ENCODE measurements at places on chromosomes 1 and 21. TPM values are rescaled to one million over a fixed set of nuclear protein-coding genes. Genes with fewer than 3 reads are reported as not detected.

TNFRSF4 gene
- total RNA-seq, result not detected

DNA sequence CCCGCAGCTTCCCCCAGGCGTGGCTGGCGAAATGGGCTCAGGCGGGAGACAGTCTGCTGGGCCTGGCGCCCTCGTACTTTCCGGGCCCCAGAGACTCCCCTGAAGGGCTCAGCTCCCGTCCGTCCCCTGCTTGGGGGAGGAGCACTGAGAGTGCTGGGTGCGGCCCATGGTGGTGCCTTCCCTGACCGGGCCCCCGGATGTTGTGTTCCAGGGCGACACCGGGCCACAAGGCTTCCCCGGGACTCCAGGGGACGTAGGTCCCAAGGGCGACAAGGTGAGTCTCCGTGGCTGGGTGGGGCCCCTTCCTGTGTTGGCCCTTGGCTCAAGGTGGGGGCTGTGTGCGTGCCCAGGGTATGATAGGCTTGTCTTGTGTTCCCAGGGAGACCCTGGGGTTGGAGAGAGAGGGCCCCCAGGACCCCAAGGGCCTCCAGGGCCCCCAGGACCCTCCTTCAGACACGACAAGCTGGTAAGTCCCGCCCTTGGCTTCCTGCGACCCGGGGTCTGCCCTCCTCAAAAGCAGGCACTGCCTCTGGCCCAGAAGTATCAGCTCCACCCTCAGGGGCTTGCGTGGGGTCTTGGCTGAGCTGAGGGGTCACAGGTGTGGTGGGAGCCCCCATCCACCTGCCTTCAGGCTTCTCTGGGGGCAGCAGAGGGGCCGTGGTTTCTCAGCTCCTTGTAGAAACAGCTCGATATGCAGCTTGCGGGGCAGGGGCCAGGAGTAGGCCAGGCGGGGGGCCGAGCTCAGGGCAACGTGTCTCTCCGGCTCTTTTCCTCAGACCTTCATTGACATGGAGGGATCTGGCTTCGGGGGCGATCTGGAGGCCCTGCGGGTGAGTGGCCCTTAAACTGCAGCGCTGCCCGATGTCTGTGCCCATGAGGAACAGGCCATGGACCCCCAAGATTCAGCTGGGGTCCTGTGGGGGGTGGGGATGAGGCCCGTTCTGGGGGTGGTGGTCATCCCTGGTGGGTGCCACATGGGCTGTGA, 62.3 kb downstream of the SLC19A1 start:
- H3K27me3 ChIP-seq, result no peaks in the 10 kb centered on the region
- H3K4me3 ChIP-seq, result no peak overlapping the region
- no peaks in the 10 kb centered on the region for H3K36me3 ChIP-seq
- peaks cover 5% of the 10 kb centered on the region for H3K4me1 ChIP-seq
- no peak overlapping the region for H3K27ac ChIP-seq

- DNase-seq, result no peak
- H3K36me3 ChIP-seq, result no peaks in the 10 kb centered on the region
- no peaks in the 10 kb centered on the region for H3K4me1 ChIP-seq
- no peak overlapping the region for H3K4me3 ChIP-seq
- no peak overlapping the region for H3K27ac ChIP-seq
Measured at GRCh38 chr21:36664662-36664990, 34.3 kb upstream of the SIM2 start.

UBE2G2 gene
- 96.5 TPM for total RNA-seq

DNA sequence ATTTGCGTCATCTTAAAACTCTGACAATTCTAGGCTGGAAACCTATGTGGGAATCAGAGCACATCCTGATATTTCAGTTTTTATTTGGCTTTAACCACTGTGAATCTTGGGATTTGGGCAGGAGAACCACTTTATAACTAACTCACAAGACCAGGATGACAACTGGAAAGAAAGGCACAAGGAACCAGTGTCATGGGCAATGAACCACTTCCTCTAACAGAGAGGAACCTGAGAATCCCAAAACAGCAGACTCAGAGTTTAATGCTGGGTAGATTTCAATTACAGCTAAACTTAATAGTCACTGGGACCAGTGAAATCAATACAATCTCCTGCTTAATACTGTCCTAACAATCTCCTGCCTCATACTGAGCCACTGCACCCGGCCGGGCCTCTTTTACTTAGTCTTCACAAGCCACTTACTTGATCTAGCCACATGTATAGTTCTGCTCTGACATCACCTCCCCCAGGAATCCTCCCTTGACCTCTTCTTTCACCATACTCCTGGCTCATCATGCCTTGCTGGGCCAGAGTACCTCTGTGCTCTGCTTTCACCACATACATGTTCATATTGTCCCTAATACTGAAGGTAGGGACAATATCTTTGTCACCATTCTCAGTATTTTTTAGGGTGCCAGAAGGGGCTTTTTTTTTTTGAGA, 20.2 kb upstream of the SLFNL1 start:
- no peak for DNase-seq
- no peak overlapping the region for H3K27ac ChIP-seq
- H3K4me3 ChIP-seq, result no peak overlapping the region
- no peaks in the 10 kb centered on the region for H3K27me3 ChIP-seq
- H3K4me1 ChIP-seq, result peaks cover 6% of the 10 kb centered on the region

- no peak overlapping the region for H3K4me3 ChIP-seq
- H3K27me3 ChIP-seq, result no peaks in the 10 kb centered on the region
- DNase-seq, result no peak
- no peaks in the 10 kb centered on the region for H3K36me3 ChIP-seq
- H3K27ac ChIP-seq, result no peak overlapping the region
- H3K4me1 ChIP-seq, result peaks cover 41% of the 10 kb centered on the region
Measured at GRCh38 chr1:208137193-208137592, 107.0 kb downstream of the PLXNA2 start.

- H3K4me1 ChIP-seq, result no peaks in the 10 kb centered on the region
- H3K36me3 ChIP-seq, result no peaks in the 10 kb centered on the region
- no peaks in the 10 kb centered on the region for H3K27me3 ChIP-seq
- DNase-seq, result no peak
Measured at GRCh38 chr1:110165761-110166231, 15.5 kb downstream of the SLC6A17 start.

DNA sequence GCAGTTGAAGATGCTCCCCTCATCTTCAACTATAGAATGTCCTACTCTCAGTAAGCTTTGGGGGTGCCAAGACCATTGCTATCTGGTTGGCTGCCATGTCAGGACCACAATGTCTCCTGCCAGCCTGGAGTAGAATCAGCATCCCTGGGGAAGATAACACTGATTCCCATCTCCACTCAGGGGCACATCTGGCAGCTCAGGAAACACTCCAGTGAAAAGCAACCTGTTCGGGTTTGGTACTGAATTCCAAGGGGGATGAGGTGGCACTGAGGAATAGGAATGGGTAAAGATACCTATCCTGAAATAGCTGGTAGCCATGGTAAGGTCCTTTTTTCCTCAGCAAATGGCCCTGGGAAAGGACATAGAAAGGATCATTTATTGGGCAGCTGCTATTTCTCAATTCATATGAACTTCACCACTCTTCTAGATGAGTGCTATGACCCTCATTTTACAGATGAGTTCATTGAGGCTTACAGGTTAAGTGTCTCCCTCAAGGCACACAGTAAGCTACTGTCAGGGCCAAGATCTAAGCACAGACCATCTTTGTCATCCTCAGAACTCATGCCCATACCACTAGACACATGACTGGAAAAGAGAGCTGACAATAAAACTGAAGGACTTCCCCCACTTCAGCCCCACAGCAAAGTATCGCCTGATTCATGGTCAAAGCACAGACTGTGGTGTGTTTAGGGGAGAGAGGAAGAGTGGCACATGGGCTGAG, 31.4 kb downstream of the AK2 start:
- DNase-seq, result no peak
- H3K4me1 ChIP-seq, result peaks cover 41% of the 10 kb centered on the region
- peak overlapping the region; percentile 64 for H3K27ac ChIP-seq
- H3K4me3 ChIP-seq, result no peak overlapping the region
- no peaks in the 10 kb centered on the region for H3K27me3 ChIP-seq

DNA sequence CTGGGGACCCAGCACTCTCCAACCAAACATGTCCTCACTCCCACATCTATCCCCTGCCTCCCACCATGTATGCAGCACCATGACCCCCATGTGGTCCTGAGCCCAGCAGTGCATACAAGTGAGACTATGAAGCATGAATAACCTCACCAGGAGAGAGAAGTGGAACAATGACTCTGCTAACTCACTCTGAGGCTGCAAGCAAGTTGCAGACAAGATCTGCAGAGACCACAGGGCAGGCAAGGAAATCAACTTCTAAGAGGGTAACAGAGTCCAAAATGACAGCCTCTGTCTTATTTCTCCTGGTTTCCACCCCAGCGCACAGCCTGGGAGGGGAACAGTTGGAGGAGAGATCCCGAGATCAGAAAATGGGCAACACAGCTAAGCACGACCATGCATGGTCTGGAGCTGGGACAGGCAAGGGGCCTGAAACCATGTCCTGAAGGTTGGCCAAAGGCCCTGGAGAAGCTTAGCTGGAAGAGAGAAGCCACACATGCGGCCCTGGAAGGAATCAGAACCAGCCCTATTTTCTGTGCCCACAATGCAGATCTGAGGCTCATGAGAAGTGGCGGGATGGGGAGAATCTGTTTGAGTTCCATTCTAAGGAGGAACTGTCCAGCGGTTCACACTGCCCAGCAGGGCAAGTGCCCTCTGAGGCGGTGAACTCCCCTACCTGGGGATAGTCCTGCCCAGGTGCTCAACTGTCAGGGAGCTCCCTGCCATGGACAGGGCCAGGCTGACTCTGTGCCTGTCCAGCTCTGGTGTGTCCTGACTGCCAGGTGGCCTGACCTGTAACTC, 12.5 kb upstream of the REN start:
- no peaks in the 10 kb centered on the region for H3K27me3 ChIP-seq
- H3K4me1 ChIP-seq, result no peaks in the 10 kb centered on the region
- no peak for DNase-seq
- H3K4me3 ChIP-seq, result no peak overlapping the region
- H3K36me3 ChIP-seq, result no peaks in the 10 kb centered on the region

CRYAA gene
- not detected for total RNA-seq

CIART gene
- total RNA-seq, result 6.6 TPM

DNA sequence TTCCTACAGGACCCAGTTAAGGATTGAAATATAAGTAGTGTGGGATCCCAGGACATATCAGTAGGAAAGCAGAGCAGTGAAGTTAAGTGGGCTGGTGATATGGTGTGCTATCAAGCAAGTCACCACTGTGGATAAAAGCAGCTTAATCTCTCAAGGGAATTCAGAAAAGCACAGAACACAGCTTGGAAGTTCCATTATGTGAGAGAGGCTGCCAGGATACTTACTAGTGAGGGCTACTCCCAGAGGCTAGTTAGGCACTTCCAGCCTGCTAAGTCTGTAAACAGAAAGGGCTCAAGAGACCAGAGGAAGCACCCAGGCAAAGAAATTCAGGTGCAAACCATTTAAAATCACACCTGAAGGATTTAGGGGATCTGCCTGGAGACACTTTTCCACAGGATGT, 18.8 kb upstream of the GRIK1 start:
- no peak for DNase-seq
- H3K27ac ChIP-seq, result no peak overlapping the region
- H3K4me3 ChIP-seq, result no peak overlapping the region
- H3K36me3 ChIP-seq, result no peaks in the 10 kb centered on the region

- no peak overlapping the region for H3K4me3 ChIP-seq
- H3K4me1 ChIP-seq, result no peaks in the 10 kb centered on the region
- no peaks in the 10 kb centered on the region for H3K36me3 ChIP-seq
- DNase-seq, result no peak
- no peaks in the 10 kb centered on the region for H3K27me3 ChIP-seq
Measured at GRCh38 chr1:117225931-117226330, 15.2 kb upstream of the VTCN1 start.

RGS18 gene
- 0.98 TPM for total RNA-seq

DNA sequence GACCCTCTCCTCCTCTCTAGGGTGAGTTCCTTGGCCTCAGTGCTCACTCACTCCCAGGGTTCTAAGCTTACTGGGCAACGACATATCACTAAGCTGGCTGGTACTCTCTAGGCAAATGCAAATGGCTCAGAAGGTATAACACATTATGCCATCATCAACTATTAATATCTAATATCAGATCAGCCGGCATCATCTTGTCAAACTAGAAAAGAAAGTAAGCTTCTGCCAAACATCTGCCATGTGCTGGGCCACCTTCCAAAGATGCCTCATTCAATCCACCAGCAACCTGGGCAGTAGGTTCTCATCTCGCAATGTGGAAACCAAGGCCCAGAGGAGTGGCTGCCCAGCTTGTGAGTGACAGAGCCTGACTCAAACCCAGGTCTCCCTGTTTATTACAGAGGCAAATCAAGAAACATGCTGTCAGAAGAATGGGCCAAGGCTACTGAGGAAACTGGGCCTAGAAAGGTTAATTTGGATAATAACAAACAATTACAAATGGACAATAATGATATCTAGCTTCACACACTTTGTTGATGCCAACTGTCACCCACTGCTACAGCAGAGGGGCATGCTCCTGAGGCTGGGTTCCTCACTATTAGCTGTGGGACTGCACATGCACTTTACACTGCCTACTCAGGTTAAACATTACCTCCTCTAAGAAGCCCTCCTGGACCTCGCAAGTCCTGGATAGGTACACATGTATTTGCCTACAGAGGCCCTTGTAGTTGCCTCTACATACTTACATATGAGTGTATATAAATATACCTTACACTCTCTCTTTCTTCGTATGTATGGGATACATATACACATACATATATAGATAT, 183.3 kb upstream of the JUN start:
- no peak for DNase-seq
- H3K27me3 ChIP-seq, result no peaks in the 10 kb centered on the region
- no peak overlapping the region for H3K27ac ChIP-seq
- H3K36me3 ChIP-seq, result no peaks in the 10 kb centered on the region
- H3K4me1 ChIP-seq, result peaks cover 27% of the 10 kb centered on the region

- no peaks in the 10 kb centered on the region for H3K4me1 ChIP-seq
- H3K27ac ChIP-seq, result peak overlapping the region; percentile 33
- H3K27me3 ChIP-seq, result no peaks in the 10 kb centered on the region
Measured at GRCh38 chr1:66317248-66317515, 216.8 kb upstream of the SGIP1 start.

Data from vagina (tissue), 2 donors.